ENCODE measurements at places on chromosomes 13 and 19.

GRCh38 chr13:114095486-114095885, 36.9 kb downstream of the RASA3 start:
- DNase-seq = no peak

DNA sequence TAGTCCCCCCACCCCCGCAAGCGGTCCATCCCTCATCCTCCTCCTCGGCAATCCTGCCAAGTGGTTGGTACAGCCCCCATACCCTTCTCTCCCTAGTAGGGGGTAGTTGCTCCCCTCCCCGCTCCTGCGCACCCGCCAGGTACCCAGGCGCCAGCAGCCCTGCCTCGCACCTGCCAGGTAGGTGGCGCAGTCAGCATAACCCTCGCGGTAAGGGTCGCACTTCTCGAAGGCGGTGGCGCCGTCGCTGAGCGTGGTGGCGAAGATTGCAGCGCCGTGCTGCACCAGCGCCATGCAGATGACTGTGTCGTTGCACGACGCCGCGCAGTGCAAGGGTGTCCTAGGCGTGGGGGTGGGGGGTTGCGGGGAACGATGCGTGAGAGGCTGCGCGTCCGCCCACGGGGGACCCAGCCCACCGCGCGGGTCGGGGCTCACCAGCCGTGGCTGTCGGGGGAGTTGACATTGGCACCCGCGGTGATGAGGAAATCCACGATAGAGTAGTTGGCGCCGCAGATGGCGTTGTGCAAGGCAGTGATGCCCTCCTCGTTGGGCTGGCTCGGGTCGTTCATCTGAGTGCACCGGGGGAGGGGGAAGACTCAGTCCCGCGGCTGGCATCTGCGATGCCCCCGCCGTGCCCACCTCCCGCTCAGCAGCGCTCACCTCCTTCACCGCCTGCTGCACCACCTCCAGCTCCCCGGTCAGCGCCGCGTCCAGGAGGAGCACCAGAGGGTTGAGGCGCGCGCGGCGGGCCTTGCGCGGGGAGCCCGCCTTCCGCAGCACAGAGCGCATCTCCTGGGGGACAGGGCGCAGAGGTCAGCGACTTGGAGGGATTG, 15.2 kb upstream of the ERCC2 start:
- DNase-seq = no peak

DNA sequence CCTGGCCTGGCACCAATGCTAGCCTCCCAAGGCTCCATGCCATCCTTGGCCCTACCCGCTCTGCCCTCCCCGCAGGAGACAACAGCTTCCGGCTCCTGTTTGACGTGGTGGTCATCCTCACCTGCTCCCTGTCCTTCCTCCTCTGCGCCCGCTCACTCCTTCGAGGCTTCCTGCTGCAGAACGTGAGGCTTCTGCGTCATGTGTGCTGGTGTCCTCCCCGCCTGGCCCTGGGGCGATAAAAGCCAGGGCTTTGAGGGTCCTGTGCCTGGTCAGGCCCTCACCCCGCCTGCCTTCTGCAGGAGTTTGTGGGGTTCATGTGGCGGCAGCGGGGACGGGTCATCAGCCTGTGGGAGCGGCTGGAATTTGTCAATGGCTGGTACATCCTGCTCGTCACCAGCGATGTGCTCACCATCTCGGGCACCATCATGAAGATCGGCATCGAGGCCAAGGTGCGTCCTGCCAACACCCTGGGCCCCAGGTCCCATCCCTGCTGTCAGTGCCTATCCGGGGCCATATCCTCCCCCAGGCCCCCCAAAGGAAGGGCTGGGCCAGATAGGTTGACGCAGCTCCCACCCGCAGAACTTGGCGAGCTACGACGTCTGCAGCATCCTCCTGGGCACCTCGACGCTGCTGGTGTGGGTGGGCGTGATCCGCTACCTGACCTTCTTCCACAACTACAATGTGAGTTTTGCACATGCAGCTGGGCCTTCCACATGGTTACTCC, 6.3 kb downstream of the MCOLN1 start:
- no peak for DNase-seq

DNA sequence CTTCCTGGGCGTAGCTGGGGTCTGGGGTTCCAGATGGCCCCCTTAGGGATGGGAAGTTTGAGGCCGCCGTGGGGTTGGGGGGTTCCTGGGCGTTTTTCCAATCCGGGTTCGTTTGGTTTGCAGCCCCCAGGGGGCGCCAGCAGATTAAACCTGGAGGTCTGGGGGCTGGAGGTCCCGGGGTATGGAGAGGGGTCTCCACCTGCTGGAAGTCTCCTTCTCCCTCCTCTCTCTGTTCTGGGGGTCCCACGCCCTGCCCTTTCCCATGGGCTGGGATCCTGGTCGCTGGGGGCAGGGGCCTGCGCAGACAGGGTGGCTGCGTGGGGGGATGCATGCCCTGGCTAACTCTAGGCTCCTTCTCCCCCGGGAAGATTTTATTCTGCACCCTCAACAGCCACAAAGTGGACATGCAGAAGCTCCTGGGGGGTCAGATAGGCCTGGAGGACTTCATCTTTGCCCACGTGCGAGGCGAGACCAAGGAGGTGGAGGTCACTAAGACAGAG, 899 bp downstream of the GIPC3 start:
- no peak for DNase-seq

- no peak for DNase-seq
Measured at GRCh38 chr13:45297456-45298205, 43.4 kb downstream of the TPT1 start.

Data from hippocampal formation (tissue), 2 donors.